ENCODE measurements at places on chromosomes 2 and 18.

GRCh38 chr2:41116106-41116797 is 664.4 kb upstream of the SLC8A1 start:
- no peak for DNase-seq

GRCh38 chr18:78586586-78586985 is 393.0 kb upstream of the SALL3 start:
- DNase-seq: no peak

- DNase-seq: no peak
These were observed 49.9 kb downstream of the DGKD start for GRCh38 chr2:233404222-233404621.

DNA sequence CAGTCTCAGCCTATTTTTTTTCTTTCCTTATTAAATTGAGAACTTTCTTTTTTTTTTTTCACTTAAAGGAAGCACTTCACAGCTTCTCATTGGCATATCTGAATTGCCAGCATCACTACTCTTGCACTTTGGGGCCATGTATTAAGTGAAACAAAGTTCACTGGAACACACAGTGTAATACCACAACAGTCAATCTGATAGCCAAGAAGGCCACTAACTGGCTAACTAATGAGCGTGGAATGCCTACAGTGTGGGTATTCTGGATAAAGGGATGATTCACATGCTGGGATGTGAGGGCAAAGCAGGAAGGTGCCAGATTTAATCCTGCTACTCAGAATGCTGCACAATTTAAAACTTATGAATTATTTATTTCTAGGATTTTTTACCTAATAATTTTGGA is 11.7 kb upstream of the C18orf63 start:
- DNase-seq: no peak

DNA sequence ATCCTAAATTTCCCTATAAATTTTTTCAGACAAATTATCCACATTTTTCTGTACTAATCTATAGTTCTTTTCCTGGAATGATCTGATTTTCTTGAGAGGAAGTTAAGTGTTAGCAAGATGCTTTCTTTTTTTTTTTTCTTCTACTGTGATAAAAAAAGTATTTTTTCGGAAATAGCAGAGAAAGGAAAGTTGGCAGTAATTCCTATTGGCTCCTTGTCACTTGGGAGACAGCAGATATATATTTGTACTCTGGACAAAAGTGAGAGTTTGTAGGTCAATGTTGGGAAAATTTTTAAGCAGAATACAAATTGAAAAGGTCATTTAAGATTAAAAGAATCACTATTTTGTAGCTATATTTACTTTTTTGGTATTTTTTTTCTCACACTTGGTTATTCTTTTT is 635.7 kb upstream of the NRXN1 start:
- no peak for DNase-seq

DNA sequence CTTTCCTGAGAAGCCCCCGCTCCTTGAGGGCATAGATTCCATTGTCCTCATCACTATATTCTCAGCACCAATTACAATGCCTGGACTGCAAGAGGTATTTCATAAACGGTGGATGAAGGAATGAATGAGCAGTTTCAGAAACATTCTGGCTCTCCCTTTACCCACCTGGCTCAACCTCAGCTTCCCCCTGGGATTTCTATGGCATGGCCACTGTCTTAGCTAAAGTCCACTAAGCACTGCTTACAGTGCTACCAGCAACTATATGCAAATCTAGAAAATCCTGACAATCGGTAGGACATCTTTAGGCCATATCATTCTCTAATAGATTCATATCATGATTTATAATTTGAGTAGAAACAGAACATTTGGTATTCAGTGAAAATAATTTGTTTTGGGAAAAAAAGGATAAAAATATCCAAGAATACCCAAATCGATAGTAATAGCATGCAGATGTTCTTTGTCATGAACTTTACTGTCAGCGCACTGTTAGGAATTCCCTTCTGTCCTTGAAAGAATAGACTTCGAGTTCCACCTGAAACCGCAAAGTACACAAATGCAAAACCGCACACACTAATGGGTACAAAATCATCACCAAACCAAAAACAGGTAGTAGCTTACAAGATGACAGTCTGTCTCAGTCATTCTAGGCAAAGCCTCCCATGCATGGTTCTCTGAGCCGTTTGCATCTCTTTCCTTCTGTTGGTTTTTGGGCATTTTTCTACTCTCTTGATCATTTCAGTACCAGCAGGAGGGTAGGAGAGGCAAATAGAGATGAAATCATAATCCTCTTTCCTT is 303.6 kb upstream of the ID2 start:
- no peak for DNase-seq

GRCh38 chr2:171810422-171811244 is 83.4 kb downstream of the SLC25A12 start:
- no peak for DNase-seq

DNA sequence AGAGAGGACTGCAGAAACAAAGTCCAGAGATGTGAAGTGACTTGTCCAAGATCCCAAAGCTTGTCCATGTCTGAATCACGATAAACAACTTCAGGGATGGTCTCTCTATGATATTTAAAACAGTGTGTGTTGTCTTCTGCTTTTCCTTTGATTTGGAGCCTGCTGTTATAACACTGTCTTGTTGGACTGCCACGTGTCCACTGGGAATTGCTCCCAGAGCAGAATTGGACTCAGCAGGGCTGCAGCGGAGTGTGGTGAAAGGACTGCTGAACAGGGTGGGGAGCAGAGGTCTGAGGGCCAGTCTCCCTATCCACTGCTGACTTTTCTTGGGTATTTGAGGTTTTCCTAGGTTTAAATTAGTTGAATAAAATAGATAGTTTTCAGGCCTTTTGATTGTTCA is 68.3 kb downstream of the IL1R2 start:
- DNase-seq: no peak

GRCh38 chr2:182668671-182669070 is 47.4 kb upstream of the DNAJC10 start:
- no peak for DNase-seq

- no peak for DNase-seq
These were observed 49.2 kb upstream of the TGIF1 start for GRCh38 chr18:3400567-3401296.
